Eye (tissue), 1 donor: ENCODE measurements at places on chromosomes 6 and 20.

DNA sequence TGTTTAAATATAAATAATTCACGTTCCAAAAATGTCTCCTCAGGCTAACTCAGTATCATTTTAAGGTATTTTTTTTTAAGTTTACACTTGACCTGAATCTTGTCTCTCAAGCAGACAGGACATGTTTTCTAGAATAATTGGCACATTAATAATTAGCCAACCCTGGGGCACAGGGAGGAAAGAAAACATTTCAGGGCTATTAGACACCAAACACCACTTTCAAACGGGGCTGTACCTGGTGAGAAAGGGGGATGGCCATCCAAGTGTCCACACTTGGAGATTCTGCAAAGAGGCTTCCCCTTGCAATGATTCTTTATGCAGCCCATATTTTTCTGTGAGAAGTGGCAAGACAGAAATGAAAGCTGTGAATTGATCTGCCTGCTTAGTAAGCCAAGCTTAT is 560.8 kb downstream of the CD109 start:
- DNase-seq = no peak

GRCh38 chr6:21771626-21772320 is 178.2 kb downstream of the SOX4 start:
- DNase-seq = peak; percentile 48

DNA sequence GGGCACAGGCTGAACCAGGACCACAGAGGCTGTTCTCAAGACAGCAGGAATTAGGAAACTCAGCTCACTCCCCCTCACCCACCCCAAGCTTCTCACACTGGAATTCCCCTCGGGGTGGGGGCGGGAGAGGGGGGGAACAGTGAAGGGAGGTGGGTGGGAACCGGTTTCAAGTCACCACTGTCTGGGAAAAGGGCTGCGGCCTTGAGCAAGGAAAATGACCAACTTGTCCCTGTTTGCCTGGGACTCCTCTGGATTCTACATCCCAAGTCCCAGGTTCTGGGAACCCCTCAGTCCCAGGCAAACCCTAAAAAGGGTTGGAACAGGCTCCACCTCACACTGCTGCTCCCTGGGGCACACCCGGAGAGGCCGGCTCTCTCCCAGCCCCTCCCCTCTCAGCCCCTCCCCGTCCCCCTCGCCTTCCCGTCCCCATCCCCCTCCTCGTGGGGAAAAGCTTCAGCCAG is 230.7 kb downstream of the TFAP2C start:
- DNase-seq = peak; percentile 52

- DNase-seq = no peak
Observed at GRCh38 chr6:126153661-126154060, 167.3 kb downstream of the TRMT11 start.
